ENCODE measurements at places on chromosomes 2 and 18.

- peak; percentile 7 for DNase-seq
Observed at GRCh38 chr18:2610549-2610948, 39.2 kb downstream of the NDC80 start.

DNA sequence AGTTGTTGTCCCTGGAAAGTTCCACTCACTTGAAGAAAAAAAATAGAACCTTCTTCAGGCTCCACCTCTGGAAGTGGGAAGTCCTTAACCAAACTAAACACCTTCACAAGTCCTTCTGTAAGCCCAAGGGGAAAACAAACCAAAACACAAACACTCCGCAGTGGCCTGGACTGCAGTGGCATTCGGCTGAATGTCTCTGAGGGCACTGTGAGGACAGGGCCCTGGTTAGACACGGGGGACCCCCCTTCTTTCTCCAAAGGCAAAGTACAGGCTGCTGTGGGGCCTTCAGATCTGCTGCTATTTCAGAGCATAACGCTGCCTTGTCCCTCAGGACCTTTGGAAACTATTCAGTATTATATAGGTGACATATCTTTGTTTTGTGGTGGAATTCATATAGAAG is 28.1 kb downstream of the FOSL2 start:
- no peak for DNase-seq

DNA sequence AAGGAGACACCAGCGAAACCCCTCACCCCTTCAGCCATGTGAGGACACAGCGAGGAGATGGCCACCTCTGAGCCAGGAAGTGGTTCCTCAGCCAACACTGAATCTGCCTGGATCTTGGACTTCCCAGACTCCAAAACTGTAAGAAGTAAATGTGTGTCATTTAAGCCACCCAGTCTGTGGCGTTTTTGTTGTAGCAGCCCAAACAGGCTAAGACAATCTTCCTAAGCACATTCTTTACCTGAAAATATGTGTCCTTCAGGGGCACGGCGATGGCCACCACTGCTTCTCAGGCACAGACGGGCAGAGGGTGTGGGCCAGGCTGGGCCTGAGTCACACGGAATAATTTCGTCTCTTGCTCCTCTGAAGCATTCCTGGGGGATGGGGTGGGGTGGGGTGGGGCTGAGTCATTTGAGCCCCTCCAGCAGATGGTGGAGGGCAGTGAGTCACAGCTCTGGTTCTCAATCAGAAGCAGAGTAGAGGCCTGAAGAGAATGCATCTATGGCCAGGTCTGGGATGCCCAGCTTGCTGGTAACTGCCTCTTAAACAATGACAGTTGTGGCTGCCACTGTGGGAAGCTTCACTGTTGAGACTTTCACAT is 142.4 kb downstream of the CAPN13 start:
- no peak for DNase-seq

DNA sequence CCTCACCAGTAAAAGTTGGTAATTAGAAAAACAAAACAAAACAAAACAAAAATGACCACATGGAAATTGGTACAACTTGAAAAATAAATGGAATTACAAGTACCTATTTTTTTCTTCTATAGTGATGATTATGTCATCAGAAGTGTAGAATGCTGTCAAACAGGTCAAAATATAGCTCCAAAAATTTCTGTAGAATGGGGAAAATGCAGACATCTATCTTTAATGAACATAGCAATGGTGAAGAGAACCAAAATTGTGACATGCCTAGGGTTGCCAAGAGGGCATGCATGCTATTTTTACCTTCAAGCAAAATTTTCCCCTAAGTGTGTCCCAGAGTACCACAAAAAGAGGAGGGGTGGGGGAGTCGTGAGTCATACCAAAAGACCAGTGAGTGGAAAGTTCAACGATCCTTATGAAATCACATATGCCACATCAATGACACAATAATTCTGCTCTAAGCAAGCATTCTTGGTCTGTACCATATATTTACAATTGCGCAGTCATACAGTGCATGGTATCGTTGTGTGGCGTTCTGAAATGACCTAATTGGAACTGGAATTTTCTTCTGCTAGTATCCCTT is 1436.4 kb downstream of the SUCLG1 start:
- DNase-seq: no peak

DNA sequence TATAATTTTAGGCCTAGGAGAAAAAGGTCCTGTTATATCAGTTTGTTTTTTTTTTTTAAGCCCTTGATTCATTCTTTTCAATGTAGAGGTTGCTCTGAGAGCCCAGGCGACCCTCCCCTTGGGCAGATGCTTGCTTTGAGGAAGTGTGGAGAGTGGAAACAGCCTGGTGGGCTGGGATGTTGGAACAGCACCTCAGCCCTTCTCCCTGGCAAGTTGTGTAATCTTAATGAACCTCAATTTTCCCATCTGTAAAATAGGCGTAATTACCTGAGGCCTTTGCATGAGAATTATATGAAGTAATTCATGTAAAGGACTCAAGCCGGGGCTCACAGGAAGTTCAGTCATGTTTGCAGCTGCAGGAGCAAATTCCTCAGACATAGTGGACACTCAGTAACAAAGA is 49.7 kb upstream of the POMC start:
- no peak for DNase-seq

DNA sequence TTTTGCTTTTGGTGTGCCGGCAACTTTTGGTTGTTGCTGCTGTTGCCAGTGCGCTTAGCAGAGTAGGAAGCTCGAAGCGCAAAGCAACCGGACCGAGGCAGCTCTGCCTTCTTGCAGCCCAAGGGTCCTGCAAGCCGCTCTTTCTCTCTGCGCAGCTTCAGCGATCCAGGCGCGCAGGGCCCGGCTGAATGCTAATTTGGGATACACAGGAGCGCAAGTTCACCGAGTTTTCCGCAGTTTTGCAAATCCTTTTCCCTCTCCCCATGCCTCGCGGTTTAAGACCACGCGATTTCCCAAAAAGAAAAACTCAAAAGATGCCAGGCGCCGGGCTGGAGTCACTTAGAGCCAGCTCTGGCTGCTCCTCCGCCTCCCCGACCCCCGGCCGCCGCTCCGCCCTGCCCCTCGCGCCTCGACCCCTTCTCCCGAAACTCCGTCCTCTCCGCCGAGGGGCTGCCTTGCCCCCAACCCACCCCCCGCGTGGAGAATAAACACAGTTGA is 13.5 kb upstream of the SIX3 start:
- no peak for DNase-seq

GRCh38 chr2:216315802-216316603 is 56.3 kb downstream of the MARCHF4 start:
- peak; percentile 5 for DNase-seq

DNA sequence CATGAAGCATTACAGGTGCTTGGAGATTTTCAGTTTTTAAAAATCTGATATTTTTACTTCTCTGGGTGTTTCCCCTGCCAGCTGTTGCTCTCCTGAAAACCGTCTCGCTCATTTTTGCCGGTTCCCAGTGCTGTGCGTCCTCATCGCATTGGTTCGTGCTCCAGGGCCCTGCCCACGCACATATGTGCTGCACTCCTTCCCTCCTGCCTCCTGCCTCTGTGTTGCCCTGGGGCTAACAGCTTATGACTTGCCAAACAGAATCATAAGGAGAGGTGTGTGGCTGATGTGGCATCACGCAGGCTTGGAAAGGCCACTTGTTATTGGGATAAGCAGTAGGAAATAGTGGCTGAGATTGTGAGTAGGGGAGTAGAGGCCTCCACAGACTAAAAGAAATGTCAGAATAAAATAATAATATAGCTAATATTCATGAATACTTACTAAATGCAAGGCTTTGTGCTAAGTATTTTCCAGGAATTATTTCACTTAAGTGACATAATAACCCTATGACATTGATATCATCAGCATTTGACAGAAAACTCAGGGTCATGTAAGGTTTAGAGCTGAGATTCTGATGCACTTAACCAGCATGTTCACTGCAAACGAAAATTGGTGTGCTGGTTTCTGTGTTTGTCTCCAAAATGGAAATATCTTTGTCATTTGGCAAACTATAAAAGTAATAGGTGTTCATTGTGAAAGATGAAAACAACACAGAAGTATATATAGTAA is 53.5 kb downstream of the SLC4A1AP start:
- DNase-seq: peak; percentile 65

DNA sequence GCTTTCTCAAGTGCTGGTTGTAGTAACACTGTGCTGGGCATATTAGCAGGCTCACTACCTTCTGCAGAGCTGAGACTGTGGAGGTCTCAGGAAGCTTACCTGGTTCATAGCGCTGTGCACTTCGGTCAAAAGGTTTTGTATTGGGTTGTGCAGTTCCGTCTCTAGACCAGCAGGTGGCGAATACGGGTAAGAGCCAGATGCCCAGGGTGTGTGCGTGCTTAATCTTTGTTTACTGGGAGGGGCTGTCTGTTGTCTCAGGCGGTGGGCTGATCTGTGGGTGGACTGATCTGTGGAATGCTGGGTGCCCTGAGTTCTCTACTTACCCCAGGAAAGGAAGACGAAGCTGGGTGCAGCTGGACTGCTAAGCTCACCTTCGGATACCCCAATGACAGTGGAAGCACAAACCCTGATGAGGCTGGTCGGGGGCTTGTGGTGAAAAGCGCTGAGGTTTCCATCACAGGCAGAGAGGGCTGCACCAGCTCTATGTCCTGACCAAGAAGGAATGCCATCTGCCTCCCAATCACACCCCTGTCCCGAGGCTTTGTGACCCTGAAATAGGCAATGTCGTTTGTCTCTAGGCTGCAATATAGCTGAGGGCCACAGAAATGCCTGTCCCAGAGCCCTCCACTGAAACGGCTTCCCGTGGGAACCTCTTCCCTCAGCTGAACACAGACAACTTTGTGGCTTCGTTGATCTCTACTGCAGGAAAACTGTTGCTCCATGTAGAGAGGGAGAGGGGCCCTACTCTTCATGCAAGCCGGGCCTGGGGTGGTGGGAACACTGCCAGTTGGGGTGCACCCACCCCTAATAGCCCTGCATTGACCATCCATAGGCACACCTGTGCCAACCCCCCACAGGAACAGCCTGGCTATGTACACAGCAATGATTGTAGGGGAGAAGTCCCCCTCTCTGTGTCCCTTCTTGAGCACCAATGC is 45.9 kb upstream of the FAM117B start:
- DNase-seq: peak; percentile 69

GRCh38 chr2:88086401-88086800 is 18.8 kb downstream of the SMYD1 start:
- DNase-seq: no peak

GRCh38 chr2:9153643-9153980 is 53.0 kb upstream of the ASAP2 start:
- DNase-seq: no peak

DNA sequence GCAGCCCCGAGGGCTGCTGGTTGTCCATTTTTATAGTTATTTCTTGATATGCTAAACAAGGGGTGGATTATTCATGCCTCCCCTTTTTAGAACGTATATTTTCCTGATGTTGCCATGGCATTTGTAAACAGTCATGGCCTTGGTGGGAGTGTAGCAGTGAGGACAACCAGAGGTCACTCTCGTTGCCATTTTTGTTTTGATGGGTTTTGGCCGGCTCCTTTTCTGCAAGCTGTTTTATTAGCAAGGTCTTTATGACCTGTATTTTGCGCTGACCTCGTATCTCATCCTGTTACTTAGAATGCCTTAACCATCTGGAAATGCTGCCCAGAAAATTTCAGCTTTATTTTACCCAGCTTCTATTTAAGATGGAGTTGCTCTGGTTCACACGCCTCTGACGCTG is 825.8 kb upstream of the CDH2 start:
- no peak for DNase-seq

GRCh38 chr2:228359473-228359872 is 178.0 kb upstream of the SPHKAP start:
- DNase-seq: no peak

DNA sequence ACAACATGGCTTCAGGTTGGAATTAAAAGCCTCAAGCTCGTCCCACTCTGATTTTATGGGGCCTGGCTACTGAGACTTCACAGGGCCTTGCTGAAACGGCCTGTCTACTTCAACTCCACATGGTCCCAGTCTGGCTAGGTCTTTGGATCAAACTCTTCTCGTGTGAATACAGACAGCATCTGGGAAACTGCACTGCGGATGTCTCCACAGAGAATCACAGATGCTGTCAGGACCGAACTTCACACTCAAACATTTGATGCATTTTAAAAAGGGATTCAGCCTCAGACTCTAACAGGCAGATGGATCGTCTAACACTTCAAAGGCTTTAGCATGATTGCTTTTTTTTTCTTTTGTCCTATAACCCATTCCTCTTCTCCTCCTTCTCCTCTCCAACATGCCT is 198.5 kb downstream of the ZNF521 start:
- no peak for DNase-seq

- DNase-seq: no peak
Observed at GRCh38 chr2:178271629-178272333, 77.5 kb downstream of the OSBPL6 start.

DNA sequence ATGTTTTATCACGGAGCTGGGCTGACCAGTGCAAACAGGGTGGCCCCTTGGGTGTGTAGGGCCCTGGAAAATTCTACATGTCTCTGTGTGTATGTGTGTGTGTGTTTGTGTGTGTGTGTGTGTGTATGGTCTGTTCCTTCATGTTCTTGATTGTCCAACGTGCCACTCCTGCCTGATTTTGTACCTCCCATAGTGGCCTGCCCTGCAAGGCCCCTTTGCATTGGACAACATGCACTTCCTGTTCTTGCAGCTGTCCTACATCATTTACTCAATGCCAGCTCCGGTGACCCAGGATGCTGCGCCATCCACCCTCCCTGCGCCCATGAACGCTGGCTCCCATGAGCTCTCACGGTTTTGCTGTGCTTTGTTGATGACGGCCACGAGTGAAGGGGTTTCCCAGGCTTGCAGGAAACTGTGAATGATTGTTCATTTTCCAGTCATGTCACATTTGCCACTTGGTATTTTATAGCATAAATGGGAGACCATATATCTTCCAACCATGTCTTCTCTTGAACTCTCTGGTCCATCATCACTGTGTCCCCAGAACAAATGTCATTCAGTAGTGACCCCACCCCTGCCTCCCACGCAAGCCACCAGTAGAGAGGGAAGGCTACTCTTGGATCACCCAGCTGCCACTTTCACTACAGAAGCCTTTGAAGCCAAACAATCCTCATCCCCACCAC is 69.7 kb upstream of the NCK2 start:
- DNase-seq: no peak

DNA sequence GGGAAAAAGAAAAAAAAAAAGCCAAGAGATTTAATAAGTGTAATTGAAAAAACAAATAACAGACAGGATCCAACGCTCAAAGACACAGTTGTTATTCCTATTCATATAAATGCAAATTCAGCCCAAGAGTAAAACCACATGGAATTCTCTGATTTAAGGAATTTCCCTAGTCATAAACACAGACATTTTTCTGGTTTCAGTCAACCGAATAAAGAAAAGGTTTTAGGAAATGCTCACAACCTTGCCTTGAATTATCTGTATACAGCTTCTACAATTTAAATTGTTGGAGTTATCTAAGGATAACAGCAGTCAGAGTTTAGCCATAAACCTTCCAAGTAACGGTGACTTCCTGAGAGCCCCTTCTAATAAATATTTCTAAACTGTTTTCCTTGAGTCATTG is 122.7 kb downstream of the VWC2L start:
- no peak for DNase-seq

DNA sequence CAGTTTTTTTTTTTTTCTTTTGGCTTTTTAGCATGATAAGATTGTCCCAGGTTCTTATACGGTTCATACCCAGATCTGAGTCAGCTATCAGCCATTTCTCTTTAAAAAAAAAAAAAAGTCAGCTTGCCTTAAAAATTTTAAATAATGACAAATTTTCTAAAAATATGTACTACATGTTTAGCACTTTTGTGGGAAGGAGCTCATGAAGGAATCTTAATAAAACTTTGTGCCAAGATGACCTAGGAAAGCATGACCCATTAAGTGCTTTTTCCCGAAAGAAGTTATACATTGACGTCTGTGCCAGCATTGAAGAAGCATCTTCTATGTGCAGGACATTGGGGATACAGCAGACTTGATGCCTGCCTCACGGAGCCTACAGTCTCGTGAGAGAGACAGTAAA is 4.5 kb upstream of the RBMS1 start:
- DNase-seq: no peak

GRCh38 chr18:68822926-68823325 is 25.0 kb downstream of the CCDC102B start:
- no peak for DNase-seq
